M059J (cell line): ENCODE measurements at places on chromosomes 1 and 21. TPM values are rescaled to one million over a fixed set of nuclear protein-coding genes. Genes with fewer than 3 reads are reported as not detected.

The TMEM125 gene
- not detected in 2 replicates for total RNA-seq

The EXTL1 gene
- 0.34 TPM in 1 of 2 replicates, not detected in the other for total RNA-seq

The TIE1 gene
- 2.0 and 3.3 TPM in 2 replicates for total RNA-seq

The PTAFR gene
- 0.07 and 0.47 TPM in 2 replicates for total RNA-seq

The PCNX2 gene
- 14.4 and 14.9 TPM in 2 replicates for total RNA-seq

The VHLL gene
- not detected in 2 replicates for total RNA-seq

The RPS6KA1 gene
- total RNA-seq, result 24.8 and 34.2 TPM in 2 replicates

The C2CD4D gene
- total RNA-seq, result not detected in 2 replicates

The ABCA4 gene
- 0.15 TPM in 1 of 2 replicates, not detected in the other for total RNA-seq

The TCEANC2 gene
- 2.0 and 3.1 TPM in 2 replicates for total RNA-seq

The ALX3 gene
- not detected in 2 replicates for total RNA-seq

The PLA2G4A gene
- 5.6 and 10.2 TPM in 2 replicates for total RNA-seq

The CHI3L2 gene
- total RNA-seq, result 0.15 and 0.37 TPM in 2 replicates

The PLPPR5 gene
- total RNA-seq, result not detected in 2 replicates

The MAGI3 gene
- total RNA-seq, result 7.6 and 12.7 TPM in 2 replicates

The FBLIM1 gene
- total RNA-seq, result 117 and 156 TPM in 2 replicates

The C1orf21 gene
- total RNA-seq, result 22.2 and 27.2 TPM in 2 replicates

The SORT1 gene
- total RNA-seq, result 22.0 and 28.3 TPM in 2 replicates

The KCNJ10 gene
- not detected in 2 replicates for total RNA-seq

The SLFNL1 gene
- 0.15 TPM in 1 of 2 replicates, not detected in the other for total RNA-seq

The VASH2 gene
- 0.44 and 0.79 TPM in 2 replicates for total RNA-seq

The PTPN22 gene
- 1.7 and 1.9 TPM in 2 replicates for total RNA-seq

The SPRR2D gene
- total RNA-seq, result not detected in 2 replicates

The NBPF8 gene
- total RNA-seq, result 8.8 and 14.4 TPM in 2 replicates

The MDM4 gene
- 2.7 and 6.9 TPM in 2 replicates for total RNA-seq

The ITLN2 gene
- total RNA-seq, result not detected in 2 replicates

The COL24A1 gene
- total RNA-seq, result 0.69 and 2.2 TPM in 2 replicates

The AQP10 gene
- not detected in 2 replicates for total RNA-seq

The GJB3 gene
- 0.57 and 1.9 TPM in 2 replicates for total RNA-seq

The CNR2 gene
- not detected in 2 replicates for total RNA-seq

The SPATA45 gene
- 1.8 TPM in 1 of 2 replicates, not detected in the other for total RNA-seq

The ACTA1 gene
- total RNA-seq, result not detected in 2 replicates

The PBXIP1 gene
- total RNA-seq, result 66.7 and 97.9 TPM in 2 replicates

The SYT6 gene
- total RNA-seq, result not detected in 2 replicates

The KLHDC8A gene
- not detected in 2 replicates for total RNA-seq

The TRIM67 gene
- 0.10 and 0.20 TPM in 2 replicates for total RNA-seq

The KCNE1 gene
- 0.32 TPM in 1 of 2 replicates, not detected in the other for total RNA-seq

The RNU1-1 gene
- total RNA-seq, result not detected in 2 replicates

The GPR37L1 gene
- not detected in 2 replicates for total RNA-seq

The S100A13 gene
- total RNA-seq, result 206 and 207 TPM in 2 replicates

The ID3 gene
- 909 and 1,078 TPM in 2 replicates for total RNA-seq

The CHIA gene
- not detected in 2 replicates for total RNA-seq

The PRMT6 gene
- 18.7 and 22.7 TPM in 2 replicates for total RNA-seq

The SELP gene
- total RNA-seq, result not detected in 2 replicates

The FCGR2B gene
- not detected in 2 replicates for total RNA-seq

The SIM2 gene
- total RNA-seq, result 0.59 and 1.8 TPM in 2 replicates

The CYP4A11 gene
- not detected in 2 replicates for total RNA-seq

The ADAMTSL4 gene
- total RNA-seq, result 1.2 and 2.0 TPM in 2 replicates
